NAMALWA (cell line): ENCODE measurements at places on chromosomes 1 and 21.

DNA sequence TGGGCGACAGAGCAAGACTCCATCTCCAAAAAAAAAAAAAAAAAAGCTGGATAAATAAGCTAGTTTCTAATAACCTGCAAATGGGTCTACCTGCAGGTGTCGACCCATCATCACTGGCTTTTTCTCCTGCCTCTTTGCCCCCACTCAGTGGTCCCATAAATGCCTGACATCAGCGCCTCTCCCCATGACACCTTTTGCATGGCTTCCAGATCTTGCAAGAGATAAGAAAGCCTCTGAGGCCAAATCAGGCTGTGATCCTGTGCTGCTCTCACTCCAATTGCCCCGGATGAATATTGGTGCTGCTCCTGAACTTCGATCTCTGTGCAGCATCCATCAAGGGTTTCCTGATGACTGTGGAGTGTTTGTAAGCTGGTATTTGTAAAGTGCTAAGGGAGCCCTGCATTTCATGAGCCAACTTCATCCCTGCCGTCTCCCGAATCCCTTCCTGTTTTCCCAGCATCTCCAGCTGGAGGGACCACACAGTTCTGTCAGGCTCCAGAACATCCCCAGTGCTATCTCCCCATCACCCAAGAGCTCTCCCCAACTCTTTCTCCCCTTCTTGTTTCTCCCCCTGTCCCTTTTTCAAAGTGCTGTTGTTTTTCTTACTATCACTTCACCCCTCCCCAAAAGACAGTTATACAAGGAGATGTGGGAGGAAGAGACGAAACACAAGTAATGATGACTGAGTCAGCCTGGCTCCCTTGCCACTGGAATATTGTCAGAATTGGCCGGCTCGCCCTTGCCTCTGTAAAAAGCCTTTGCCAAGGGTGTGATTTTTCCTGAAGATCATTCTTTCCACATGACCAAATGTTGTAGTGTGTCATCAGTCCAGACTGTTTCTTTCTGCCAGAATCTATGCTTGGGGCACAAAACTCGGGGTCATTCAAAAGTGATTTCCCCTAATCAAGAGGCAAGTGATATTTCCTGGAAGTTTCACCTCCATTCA is 2.8 kb upstream of the EFHD2 start:
- no peak for DNase-seq

- peak; percentile 72 for DNase-seq
These were observed 138.5 kb downstream of the HS2ST1 start for GRCh38 chr1:87052961-87053360.

- no peak for DNase-seq
These were observed 166.7 kb downstream of the UCK2 start for GRCh38 chr1:165994107-165994506.

- DNase-seq, result no peak
These were observed 2.6 kb downstream of the C1orf116 start for GRCh38 chr1:207029701-207030521.

DNA sequence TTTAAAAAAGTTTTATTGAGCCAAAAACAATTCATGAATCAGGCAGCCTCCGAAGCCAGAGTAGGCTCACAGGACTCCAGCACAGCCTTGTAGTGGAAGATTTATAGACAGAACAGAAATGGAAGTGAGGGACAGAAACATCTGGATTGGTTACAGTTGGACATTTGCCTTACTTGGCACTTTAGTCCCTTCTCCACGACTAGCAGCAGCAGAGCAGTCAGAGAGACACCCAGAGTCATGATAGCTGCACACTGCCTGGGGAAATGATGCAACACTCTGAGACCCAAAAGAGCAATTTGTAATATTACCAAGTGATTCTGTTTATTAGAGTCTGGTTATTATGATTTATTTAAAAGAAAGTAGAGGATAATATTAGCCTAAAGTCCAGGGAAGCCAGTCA is 72.2 kb upstream of the KRTAP11-1 start:
- DNase-seq, result no peak

DNA sequence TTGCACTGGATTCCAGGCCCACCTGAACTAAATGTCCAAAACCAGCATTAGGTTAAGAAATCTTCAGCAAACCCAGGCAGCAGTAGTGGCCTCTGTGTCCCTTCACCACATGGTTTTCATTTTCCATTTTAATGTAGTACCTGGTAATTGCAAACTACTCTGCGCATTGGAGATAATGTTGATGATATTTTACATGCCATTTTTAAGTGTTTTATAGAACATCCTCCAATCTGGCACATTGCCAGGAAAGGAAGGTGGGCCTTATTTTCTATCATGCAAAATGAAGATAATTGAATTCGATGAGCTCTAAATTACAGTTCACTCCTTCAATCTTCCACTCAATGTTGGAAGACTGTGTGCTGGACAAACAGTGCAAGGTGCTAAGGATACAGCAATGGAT is 89.5 kb downstream of the ZC3H11B start:
- DNase-seq, result no peak

DNA sequence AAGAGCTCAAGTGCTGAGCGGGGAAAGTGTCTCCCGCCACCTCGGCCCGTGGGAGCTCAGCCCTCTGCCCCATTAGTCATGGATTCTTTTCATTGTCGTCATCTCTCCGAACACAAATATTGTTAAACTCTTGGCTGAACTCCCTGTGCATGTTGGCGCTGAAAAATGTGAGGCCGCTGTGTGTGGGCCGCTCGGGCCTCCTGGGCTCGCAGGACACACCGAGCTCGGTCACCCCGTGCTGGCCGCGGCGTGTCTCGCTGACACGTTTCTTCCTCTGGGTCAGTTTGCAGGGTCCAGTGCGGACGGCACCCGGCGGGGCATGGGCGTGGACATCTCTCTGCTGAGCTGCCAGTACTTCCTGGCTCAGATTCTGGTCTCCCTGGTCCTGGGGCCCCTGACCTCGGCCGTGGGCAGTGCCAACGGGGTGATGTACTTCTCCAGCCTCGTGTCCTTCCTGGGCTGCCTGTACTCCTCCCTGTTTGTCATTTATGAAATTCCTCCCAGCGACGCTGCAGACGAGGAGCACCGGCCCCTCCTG is 25.6 kb downstream of the SLC45A1 start:
- DNase-seq, result no peak

- DNase-seq, result peak; percentile 77
These were observed 30.2 kb upstream of the RNF187 start for GRCh38 chr1:228457017-228457395.

GRCh38 chr1:168903237-168903830 is 174.3 kb upstream of the DPT start:
- no peak for DNase-seq

DNA sequence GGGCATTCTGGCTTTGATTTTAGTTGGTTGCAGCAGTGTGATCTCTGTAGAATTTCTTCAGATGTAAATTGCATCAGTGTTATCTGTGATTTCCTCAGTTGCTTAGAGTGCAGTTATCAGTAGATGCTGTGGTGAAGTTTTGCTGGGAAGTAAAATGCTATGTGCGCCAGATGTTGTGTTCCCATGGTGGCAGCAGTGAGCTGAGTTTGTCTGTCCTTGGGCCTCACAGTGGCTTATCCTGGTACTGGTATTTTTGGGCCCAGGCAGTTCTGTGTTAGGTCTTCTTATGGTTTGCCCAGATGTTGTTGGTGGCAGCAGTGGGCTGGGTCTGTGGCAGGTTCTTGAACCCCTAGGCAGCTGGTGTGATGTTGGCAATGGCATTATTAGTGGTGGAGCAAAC is 1242.1 kb downstream of the PLA2G4A start:
- peak; percentile 28 for DNase-seq

GRCh38 chr1:21783679-21784603 is 992 bp upstream of the USP48 start:
- DNase-seq, result no peak

GRCh38 chr21:16124378-16125138 is 394.8 kb downstream of the USP25 start:
- no peak for DNase-seq

DNA sequence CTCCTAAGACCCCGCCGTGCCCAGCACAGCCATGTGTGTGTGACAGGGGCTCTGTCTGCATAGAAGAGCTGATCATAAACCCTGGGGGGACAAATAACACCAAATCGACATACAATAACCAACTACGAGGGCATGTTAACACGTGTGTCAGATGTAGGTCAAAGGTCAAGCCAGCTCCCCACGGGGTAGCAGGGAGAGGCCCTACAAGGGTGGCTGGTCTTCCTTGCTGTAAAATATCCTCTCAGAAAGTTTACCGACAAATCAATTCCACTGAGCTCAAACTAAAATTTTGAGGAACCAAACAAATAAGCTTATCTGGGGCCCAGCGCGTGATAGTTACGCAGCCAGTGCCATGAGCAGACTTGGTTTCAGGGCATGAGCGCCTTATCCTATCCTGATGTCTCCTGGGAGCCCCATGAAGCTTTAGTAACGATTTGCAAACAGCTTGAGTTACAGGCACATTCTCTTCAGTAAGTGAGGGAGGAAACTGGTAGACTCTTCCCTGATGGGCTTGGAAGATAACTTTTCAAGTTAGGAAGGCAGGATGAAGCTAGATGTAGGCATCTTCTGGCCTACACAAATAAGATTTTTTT is 2.7 kb upstream of the TMPRSS3 start:
- DNase-seq, result peak; percentile 30

GRCh38 chr1:201419256-201419655 is 2.3 kb downstream of the TNNI1 start:
- DNase-seq, result no peak

DNA sequence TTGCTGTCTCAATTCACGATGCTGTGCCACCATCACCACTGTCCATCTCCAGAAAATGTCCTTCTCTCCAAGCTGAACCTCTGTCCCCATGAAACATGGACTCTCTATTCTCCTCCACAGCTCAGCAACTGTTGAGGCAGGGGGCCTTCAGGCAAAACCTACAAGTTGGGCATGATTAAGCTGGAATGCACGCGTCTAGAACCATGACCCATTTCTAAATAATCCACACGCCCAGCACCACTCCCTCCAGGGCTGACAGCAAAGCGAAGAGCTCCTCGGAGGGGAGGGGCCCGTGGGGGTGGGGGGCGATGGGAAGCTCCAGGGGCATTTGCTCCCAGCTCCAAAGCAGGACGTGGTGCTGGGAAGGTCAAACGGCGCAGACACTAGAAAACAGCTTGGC is 3.3 kb upstream of the HES5 start:
- no peak for DNase-seq

GRCh38 chr1:185990565-185990964 is 256.4 kb downstream of the HMCN1 start:
- DNase-seq, result no peak

DNA sequence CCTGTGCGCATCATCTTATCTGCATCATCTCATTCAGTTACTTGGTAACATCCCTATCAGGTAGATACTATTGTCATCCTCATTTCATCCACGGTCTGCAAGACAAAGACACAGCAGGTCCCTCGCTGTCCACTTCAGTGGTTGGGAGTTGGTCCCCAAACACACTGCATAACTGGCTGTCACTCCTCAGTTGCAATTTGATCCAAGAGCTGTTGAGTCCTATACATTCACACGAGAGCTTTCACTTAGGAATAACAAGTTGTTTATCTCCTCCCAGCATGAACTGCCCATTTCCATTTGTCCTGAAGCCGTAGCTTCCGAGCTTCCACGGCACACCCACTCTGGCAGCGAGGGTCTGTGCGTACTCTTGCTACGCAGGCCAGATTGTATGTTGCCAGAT is 472.0 kb downstream of the CAMTA1 start:
- DNase-seq, result no peak

GRCh38 chr1:228812961-228813360 is 77.7 kb downstream of the RHOU start:
- DNase-seq, result no peak

DNA sequence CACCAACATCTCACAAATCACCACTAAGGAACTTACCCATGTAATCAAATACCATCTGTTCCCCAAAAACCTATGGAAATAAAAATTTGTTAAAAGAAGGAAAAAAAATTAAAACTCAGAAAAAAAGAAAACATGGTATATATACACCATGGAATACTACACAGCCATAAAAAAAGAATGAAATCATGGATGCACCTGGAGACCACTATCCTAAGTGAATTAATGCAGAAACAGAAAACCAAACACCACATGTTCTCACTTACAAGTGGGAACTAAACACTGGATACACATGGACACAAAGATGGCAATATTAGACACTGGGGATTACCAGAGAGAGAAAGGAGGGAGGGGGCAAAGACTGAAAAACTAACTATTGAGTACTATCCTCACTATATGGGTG is 50.4 kb downstream of the ZSWIM5 start:
- DNase-seq, result no peak

DNA sequence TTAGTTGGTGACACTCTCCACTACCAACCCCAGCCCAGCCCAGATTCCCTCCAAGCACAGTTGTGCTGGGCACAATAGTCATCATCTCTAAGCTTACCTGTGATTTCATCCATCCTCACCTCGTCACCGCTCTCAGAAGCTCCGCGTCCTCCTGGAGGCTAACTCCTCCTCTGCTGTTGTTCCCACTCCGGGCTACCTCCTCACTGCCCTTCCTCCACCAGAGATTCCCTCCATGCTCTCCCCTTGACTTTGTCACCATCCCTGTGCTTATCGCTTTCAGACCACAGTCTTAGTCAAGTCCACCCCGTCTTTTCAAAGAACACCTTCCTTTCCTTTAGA is 47.0 kb upstream of the KIF26B start:
- no peak for DNase-seq

DNA sequence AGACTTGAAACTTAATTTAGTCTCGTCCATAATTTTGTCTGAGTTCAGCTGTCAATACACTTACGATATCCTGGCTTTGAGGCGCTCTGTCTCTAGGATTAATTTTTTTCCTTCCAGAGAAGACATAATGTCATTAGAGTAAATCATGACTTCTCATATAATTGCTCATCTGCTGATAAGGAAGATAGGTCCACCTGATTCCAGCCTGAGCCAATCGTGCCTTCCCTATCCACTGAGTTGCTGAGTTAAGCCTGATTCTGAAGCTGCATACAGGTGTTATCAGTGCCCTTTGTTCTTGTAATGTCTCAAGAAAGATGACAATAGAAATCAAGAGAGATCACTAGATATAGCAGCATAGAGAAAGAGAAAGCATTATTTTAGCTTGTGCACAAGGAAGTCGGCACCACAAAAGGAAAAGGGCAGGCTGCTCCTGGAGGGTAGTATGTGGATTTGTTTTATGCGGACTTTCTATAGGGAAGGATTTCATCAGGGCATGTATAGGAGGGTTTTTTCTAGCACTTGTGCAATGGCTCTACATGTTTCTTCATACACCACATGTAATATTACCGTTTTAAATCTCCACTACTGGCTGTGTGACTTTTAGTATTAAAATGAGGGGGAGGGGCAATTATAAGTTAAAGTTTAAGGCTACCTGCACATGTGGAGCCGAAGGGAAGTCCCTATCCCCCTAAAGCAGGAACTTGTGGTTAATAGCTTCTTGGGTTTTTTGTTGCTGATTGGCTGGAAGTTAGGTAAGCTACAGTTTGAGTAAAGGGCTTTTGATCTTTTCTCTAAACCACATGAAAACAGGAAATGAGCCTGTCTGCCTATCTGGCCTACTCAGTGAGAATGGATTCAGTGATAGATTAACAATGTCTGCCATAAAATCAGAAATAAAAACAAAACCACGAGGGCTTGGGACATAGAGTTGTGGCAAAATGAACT is 133.4 kb downstream of the PLPPR5 start:
- DNase-seq, result peak; percentile 92

DNA sequence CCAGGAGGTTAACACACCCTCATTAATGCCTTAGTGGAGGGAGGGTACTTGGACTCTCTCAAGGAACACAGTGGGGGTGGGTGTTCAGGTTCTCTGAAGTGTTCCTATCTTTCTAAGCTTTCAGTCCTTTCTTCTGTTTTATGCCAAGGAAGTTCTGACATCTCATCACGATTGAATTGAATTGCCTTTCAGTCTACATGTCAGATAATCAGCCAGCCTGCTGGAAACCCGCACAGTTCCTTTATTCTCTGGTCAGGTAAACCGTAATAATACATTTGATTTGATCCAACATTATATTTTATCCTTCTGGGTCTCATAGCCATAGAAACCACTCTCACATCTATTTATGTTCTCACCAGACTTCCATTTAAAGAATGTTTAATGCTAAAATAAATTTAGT is 339.0 kb downstream of the RWDD3 start:
- DNase-seq, result no peak
